Brain pericyte (primary cell): ENCODE measurements at places on chromosomes 1 and 21.

DNA sequence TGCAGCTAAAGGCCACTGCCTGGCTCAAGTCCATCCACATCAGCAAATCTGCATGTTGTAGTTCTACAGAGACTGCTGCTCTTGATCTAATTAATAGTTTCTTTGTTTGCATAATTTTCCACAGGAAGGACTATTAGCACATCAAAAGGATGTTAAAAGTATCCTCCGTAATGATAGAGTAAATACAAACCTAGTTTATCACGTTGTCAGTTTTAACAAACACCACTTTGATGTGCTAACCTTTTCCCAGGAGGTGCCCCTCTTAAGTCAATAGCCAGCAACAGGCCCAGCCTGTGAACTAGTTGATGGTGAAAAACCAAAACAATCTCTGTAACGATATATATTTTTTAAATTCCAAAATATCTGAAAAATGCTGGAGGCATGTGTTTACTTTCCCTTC lies 64.2 kb upstream of the SLC22A15 start:
- DNase-seq = no peak

- DNase-seq = no peak
Observed at GRCh38 chr1:91730801-91731732, 154.9 kb downstream of the TGFBR3 start.

GRCh38 chr1:1669468-1670440 lies 10.9 kb upstream of the CDK11B start:
- DNase-seq = no peak

- no peak for DNase-seq
Observed at GRCh38 chr1:44672254-44672955, 1.9 kb downstream of the TMEM53 start.

GRCh38 chr1:157485793-157486192 lies 66.5 kb downstream of the FCRL5 start:
- DNase-seq = no peak

- DNase-seq = no peak
Observed at GRCh38 chr21:42746593-42747275, 93.3 kb downstream of the PDE9A start.

DNA sequence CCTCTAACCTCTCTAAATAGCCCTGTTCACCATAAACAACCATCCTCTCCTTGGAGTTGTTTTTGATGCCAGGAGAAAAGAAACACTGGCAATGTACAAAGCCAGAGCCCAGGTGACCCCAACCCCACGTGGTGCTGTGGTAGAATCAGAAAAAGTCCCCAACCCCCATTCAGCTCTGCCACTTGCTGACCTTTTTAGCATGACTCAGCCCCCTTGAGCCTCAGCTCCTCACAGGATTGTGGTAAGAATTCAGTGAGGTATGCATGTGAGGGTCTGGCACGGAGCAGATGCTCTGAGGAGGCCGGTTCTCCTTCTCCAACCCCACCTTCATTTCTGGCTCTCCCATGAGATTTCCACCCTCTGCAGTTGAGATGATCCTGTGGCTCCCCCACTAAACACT lies 11.1 kb upstream of the CHI3L1 start:
- DNase-seq = no peak

- DNase-seq = no peak
Observed at GRCh38 chr1:214414691-214415090, 133.7 kb downstream of the SMYD2 start.

DNA sequence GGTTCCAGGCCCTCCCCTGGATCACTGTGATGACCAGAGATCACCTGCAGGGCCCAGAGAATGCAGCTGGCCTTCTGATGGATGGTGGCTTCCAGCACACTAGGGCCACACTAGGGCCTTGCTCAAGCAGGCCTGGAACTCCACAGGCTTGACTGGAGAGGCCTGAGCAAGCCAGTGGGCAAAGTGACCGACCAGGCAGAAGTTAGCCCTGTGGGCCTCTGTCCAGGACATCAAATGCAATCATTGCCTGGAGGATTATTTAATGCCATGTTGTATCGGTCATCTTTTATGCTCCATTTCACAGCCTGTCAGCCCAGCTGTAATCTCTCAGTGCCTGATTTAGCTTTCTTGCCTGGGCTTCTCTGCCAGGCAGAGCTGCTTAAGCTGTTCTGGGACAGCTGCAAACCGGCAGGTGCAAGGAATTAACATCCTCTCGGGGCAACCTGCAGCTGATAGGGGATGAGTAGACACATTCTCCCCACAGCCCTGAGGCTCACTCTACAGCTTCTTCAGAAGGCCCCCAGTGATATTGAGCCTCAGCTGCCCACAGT lies 17.7 kb downstream of the NENF start:
- no peak for DNase-seq

DNA sequence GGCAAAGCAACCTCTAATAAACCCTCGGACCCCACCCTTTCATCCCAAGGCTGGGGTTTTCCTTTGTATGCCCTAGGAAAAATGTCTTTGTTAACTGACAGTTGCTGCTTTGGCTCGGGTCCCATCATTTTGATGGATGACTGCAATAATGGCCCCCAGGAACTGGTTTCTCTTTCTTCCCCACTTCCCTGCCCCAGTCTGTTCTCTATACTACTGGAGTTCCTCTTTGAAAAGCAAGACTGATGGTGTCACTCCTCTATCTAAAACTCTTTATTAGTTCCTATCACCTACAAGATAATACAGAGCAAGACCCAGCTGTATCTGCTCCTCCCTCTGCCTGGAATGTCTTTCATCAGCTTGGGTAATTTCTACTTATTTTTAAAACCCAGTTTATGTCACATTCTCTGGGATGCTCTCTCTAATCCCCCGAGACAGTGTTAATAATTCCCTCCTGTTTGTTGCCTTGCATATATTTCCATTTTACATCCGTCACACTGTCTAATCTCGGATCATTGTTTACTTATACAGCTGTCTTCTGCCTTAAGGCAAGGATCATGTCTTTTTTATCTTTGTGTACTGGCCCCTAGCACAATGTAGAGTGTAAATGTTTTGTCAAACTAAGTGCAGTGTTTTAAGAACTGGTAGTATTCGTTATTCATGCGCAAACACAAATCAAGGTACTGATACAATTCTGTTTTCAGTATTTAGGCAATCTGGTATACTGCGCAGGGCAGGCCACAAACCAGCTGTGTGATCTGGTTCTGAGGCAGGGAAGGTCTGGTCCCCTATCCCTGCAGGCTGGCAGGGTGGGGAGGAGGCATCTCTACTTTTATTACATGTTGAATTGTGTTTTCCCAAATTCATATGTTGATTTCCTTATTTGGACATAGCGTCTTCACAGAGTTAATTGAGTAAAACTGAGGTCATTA lies 16.1 kb downstream of the SLAMF1 start:
- no peak for DNase-seq

DNA sequence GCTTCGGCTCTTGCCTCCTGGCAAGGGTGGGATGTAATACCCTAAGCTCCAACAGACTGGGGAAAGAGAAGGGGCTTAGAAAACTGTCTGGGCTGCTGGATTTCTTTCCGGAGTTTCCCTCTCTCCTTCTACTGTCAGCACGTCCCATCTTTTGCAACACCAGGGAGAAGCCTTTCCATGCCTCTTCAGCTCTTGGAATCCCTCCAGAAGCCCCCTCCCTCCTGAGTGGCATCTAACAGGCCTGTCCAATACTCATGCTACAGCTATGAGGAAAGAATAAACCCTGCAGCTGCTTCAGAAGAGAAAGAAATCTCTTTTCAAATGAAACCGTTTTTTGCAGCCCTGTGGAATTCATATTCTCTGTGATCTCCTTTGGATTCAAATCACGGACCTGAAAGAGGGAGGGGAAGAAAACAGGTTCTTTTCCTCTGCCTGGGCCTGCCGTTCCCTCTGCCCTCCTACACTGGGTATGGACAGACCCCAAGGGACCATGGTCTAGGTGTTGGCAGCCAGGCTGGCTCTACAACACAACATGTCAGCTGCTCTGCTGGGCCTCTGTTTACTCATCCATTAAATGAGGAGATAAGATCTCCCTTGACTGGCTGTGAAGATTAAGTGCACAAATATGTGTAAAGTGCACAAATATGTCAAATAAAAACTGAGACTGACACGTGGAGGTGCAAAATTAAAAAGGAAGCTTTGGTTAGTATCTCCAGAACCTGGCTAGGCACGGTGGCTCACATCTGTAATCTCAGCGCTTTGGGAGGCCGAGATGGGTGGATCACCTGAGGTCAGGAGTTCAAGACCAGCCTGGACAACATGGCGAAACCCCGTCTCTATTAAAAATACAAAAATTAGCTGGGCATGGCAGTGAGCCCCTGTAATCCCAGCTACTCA lies 6.0 kb upstream of the CAPN2 start:
- no peak for DNase-seq

GRCh38 chr1:177873238-177873637 lies 96.6 kb downstream of the SEC16B start:
- no peak for DNase-seq

DNA sequence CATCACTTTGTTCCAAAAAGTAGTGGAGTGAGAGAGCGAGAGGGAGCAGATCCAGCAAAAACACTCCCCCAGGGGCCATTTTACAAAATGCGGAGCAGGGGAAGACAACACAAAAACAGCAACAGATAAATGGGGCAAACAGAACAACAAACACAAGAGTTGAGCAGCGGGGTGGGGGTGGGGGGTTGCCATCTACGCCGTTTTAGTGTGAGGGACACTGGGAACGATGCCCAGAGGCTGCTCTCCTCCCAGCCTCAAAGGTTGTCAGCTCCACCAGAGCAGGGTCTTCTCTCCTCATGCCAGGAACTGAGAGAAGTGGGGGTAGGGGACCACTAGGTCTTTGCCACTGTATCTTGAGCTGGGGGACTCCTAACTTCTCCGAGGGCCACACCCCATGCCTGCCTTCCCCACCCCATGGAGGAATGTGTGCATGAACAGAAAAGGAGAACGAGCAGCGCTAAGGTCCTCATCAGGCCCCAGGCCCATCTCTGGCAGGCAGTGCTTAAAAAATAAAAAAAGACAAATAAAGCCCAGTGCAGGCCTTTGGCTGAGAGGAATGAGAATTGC lies 1.3 kb upstream of the PBXIP1 start:
- no peak for DNase-seq

GRCh38 chr1:218439541-218440295 lies 94.6 kb downstream of the TGFB2 start:
- no peak for DNase-seq

DNA sequence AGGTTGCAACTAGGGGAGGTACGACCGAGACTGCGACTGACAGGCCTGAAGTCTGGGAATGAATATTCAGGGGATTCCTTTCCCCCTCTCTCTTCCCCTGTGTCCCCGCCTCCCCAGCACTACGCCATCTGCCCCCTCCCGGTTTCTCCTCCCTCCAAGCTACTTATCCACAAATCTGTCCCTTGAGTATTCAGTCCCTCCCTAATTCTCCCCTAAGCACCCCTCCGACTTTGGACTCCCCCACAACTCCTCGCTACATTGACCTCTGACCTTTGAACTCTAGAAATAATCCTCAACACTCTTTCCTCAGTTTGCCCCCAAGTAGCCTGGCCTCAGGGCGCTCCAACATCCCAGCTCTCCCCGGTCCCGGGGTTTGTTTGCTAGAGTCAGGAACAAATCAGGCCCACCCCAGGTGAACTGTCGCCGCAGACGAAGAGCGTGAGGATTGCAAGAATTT lies 393 bp downstream of the LYSMD1 start:
- DNase-seq = peak; percentile 18

DNA sequence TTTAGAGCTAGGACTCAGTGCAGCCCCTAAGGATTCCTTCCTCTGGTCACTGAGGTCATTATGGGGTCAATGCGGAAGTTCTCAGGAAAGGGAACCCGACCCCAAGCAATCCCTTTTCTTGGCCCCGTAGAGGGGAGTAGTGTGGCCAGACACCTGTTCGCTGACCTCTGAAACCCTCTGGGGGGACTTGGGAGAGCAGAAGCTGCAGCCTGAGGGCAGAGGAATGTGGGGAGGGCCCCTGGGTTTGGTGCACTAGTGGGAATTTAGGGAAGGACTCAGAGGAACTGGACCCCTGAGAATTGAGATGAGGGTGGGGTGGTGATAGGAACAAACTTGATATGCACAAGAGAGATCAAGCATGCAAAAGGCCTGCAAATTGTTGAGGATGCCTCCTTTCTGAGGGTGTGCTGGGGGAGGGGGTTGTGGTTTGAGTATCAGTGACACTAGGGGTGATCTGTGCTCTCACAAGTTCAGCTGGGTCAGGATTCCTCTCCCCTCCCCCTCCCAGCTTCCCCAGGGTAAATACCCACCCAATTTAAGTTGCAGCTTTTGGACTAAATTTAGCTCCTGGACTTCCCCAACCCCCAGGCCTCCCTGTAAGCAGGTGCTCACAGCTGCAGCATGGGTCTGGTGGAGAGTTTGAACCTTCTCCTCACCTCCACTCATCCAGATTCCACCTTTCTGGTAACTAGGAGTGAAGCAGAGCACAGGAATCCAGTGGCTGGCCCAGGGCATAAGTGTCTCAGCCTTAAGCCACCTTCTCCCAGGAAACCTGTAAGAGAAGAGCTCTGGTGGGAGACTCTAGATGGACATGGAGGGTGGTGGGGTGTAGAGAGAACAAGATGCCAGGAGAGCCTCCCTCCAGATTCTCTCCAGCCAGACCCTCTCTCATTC lies 13.5 kb downstream of the ADAMTSL4 start:
- DNase-seq = no peak

GRCh38 chr1:7783178-7783711 lies 846 bp upstream of the PER3 start:
- DNase-seq = no peak

- no peak for DNase-seq
Observed at GRCh38 chr1:208103597-208104513, 140.3 kb downstream of the PLXNA2 start.

DNA sequence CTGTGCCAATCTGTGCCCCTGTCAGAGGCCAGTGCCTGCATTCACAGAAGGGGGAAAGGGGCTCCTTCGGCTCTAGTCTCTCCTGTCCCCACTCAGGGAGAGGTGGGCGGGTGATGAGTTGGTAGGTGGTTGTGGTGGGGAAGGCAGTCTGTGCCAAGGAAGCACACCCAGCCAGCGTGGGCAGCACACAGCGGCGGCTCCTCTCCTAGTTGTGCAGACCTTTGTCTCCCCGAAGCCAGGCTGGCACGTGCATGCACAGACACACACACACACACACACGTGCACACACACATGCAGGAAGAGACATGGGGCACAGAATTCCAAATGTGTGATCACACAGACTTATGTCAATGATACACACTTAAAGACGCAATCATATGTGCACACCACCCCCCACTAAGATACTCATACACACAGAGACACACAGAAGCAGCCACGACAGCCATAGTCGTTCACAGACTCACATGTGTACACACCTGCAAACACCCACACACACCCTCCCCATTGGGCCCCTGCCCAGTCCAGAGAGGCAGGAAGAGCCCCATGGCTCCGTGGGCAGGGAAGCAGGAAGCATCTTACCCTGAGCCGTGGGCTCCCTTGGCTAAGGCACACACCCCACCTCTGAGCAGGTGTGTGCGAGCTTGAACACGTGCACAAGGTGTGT lies 16.4 kb downstream of the RIMS3 start:
- no peak for DNase-seq

DNA sequence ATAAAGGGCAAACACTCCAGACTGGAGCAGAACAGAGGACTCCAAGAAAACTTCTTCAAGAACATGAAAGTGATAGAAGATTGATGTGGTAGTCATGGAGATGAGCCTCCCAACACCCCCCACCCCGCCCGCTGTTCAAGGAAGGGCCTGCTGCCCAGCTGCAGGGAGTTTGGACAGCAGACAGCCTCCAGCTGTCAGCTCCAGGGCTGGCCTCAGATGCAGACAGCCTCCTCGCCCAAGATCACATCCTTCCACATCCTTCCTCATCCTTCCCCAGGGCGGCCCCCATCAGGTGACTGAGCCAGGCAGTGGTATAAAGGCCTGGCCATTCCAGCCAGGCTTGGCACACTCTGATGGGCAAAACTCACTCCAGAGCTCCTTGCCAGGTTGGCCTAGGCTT lies 24.6 kb downstream of the HMGN2 start:
- no peak for DNase-seq
